ENCODE measurements at places on chromosomes 6 and 20. TPM values are rescaled to one million over a fixed set of nuclear protein-coding genes. Genes with fewer than 3 reads are reported as not detected.
A peak's percentile ranks its signal among the peaks of the same experiment; 100 is the strongest.

GRCh38 chr6:149901444-149902140, 3.7 kb upstream of the RAET1E start:
- no peak for DNase-seq

- no peak for DNase-seq
These were observed 31.8 kb downstream of the GLP1R start for GRCh38 chr6:39080246-39080875.

GRCh38 chr6:7419065-7419464, 29.5 kb downstream of the RIOK1 start:
- DNase-seq, result no peak

DNA sequence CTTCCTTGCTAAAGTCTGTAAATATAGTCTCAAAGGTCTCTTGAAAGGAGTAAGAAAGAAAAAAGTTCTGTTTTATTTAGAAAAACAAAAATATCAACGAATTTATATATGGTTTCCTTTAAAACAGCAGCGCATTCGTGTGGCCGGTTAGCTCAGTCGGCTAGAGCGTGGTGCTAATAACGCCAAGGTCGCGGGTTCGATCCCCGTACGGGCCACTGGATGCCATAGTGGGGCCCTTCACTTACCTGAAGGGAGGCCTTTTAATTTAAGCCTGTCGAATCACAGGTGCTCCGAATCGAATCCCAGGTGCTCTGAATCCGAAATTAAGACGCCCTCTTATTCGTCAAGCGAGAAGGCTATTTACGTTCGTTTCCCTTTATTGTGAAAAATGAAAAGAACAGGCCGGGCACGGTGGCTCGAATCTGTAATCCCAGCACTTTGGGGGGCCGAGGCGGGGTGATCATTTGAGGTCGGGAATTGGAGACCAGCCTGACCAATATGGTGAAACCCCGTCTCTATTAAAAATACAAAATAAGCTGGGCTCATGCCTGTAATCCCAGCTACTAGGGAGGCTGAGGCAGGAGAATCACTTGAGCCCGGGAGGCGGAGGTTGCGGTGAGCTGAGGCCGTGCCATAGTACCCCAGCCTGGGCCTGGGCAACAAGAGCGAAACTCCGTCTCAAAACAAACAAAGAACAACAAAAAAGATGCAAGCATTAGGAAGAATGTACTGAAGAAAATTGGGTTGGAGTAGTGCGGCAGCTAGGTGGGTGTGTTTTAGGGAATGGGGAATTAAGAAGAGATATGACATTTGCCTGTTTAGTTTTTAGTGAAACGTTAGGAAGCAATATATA, 195.8 kb upstream of the ZNF184 start:
- no peak for DNase-seq

DNA sequence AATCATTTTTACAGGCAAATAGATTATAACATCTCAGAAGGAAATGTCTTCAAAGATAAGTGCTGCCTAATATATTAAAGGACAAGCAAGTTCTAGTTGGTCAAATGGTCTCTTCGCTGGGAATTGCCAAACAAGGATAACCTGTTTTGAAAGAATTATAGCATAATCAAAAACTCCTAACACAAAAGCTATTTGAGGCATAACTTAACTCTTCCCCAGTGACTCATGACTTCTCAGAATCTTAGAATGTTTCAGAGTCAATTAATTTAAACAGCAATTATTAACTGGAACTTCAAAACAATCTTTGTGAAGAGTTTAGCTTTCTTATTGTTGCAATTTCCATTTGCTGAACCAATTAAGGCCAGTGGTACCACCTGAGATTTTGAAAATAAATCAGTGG, 126.6 kb downstream of the MTFR2 start:
- DNase-seq, result no peak

DNA sequence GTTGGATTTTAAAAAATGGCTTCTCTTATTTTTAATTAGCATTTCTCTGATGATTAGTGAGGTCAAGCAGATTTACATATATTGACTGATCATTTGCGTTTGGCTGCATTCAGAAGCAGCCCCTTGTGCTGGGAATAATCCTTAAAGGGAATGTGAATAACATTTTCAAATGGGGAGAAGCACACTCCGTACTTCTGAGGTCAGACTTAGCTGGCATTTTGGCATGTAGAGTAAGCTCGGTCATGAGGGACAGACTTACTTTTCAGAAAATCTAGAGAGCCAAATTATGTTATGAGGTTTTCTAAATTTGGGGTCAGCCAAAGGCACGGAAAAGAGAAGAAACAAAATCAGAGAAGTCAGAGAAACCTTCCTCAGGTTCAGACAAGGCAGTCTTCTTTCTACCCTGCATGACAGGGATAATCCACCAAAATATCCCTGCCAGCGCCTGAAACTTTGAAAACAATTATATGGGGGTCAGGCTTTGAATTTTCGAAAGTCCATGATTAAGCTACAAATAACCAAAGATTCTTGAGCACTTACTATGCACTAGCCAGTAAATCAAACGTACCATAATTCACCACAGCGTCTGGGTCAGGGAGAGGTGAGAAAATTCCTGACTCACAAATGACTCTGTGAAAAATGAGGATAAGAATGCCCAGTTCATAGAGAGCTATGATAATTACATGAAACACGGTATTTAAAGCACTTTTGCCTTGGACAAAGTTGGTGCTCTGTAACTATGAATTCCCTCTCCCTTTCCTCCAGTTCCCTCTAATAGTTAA, 44.9 kb downstream of the ADAT2 start:
- no peak for DNase-seq

DNA sequence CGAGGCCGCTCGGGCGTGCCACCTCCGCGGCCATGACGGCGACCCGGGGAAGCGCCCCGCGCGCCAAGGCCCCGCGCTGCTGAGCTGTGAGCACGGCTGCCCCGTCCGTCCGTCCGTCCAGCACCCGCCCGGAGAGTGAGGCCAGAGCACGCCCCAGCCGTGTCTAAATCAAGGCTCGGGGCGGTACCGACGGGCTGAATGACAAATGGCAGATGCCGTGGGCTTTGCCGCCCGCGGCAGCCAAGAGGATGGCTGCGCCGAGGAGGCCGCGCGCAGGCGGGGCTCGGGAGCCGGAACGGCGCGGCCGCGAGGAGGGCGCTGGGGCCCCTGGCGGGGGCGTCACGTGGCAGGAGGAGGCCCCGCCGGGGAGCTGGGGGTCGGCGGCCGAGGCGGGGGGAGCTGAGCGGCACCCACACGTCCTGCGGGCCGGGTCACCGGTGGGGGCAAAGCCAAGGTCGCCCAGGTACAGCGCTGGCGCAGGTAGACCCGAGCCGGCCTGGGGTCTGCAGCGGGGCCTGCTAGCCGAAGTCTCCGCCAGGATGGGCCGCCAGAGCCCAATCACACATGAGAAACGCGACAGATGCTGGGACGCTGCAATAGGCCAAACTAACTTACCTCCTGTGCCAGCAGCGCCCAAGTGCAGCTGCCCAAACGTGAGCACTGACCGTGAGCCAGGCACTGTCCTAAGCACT, at the start of gene PLAGL1:
Gene PLAGL1 (minus strand): TSS at position 140 of the 692 bp plus-strand sequence. CDS start 60,123 bp downstream, outside the sequence.
- peak; percentile 79 for DNase-seq

The C6orf118 gene
- not detected for polyA plus RNA-seq

The ERGIC3 gene
- 184 TPM for polyA plus RNA-seq

The TNFRSF21 gene
- 26.4 TPM for polyA plus RNA-seq

The KIFC1 gene
- polyA plus RNA-seq, result 1.2 TPM
